Naive thymus-derived CD8-positive, alpha-beta T cell (primary cell): ENCODE measurements at places on chromosomes 11 and 22.

- peaks cover 2% of the 10 kb centered on the region for H3K36me3 ChIP-seq
- no peaks in the 10 kb centered on the region for H3K4me1 ChIP-seq
- no peak overlapping the region for H3K27ac ChIP-seq
- no peak overlapping the region for H3K4me3 ChIP-seq
- no peak for DNase-seq
- no peaks in the 10 kb centered on the region for H3K27me3 ChIP-seq
These were observed 260.9 kb downstream of the DYNC2H1 start for GRCh38 chr11:103370076-103370475.

GRCh38 chr11:83152264-83152663 is 4.7 kb upstream of the PCF11 start:
- H3K27me3 ChIP-seq = no peaks in the 10 kb centered on the region
- peaks cover 3% of the 10 kb centered on the region for H3K36me3 ChIP-seq
- H3K4me3 ChIP-seq = no peak overlapping the region
- no peaks in the 10 kb centered on the region for H3K4me1 ChIP-seq
- no peak for DNase-seq

- peak overlapping the region; percentile 31 for H3K27ac ChIP-seq
- peaks cover 4% of the 10 kb centered on the region for H3K4me1 ChIP-seq
- H3K36me3 ChIP-seq = peaks cover 49% of the 10 kb centered on the region
- H3K4me3 ChIP-seq = no peak overlapping the region
- H3K27me3 ChIP-seq = no peaks in the 10 kb centered on the region
- no peak for DNase-seq
These were observed 76.8 kb upstream of the SUSD2 start for GRCh38 chr22:24104307-24105012.

- no peak overlapping the region for H3K4me3 ChIP-seq
- no peaks in the 10 kb centered on the region for H3K27me3 ChIP-seq
- DNase-seq = no peak
- peaks cover 2% of the 10 kb centered on the region for H3K4me1 ChIP-seq
These were observed 36.5 kb downstream of the ACER3 start for GRCh38 chr11:76897233-76897632.

DNA sequence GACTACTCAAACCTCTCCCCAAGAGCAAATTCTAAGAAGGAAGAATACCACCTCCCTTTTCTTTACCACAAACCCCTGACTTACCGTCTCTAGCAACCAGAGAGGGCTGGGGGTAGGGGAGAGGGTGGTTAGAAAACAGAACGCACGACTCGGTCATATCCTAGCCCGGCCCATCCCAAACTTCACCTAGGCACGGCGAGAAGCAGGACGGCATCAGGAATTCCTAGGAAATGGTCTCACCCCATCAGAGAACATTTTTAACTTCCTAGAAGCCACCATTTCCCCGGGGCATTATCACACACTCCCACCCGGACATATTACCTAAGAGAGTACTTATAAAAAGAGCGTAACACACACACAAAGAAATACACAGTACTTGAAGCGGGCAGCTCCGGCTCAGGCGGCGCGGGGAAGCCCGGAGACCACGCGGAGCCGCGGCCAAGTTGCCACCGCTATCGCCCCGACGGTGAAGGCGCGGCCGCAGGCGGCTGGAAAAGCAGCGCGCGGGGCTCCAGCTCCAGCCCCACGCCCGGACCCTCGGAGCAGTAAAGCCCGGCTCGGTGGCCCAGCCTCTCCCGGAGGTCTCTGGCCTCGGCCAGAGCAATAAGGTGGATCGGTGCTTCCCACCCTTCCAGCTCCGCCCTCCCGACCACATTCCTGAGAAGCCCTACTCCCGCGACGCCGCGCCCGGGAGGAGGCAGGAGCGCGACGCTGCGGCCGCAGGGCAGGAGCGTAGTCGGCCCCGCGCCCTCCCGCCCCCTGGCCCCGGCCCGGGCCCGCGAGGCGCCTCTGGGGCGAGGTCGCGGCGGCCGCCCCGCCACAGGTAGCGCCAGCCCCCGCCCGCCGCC is 878 bp downstream of the RRAS2 start:
- DNase-seq = peak; percentile 20
- H3K27ac ChIP-seq = peak overlapping the region; percentile 91
- H3K4me3 ChIP-seq = peak overlapping the region; percentile 90
- no peaks in the 10 kb centered on the region for H3K27me3 ChIP-seq
- peaks cover 30% of the 10 kb centered on the region for H3K4me1 ChIP-seq

DNA sequence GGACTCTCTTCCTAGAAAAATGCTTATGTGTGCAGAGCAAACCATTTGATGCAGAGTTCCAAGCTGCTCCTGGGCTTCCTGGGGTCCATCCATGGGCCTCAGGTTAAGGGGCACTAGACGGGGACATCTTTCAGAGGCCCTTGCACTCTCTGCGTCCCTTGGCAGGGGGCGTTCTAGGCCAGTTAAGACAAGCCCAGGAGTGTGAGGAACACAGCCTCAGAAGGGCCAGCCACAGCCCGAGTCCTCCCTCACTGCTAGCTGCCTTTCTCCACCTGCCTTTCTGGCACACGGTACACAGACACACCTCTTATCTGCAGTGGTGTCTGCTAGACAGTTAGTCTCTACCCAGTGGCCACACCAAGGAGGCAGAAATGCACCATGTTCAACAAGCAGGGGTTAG is 18.0 kb upstream of the BID start:
- no peak for DNase-seq
- H3K36me3 ChIP-seq = peaks cover 6% of the 10 kb centered on the region
- H3K27me3 ChIP-seq = no peaks in the 10 kb centered on the region
- peaks cover 19% of the 10 kb centered on the region for H3K4me1 ChIP-seq
- H3K27ac ChIP-seq = no peak overlapping the region
